Common myeloid progenitor, CD34-positive (primary cell): ENCODE measurements at places on chromosomes 6 and 20.

DNA sequence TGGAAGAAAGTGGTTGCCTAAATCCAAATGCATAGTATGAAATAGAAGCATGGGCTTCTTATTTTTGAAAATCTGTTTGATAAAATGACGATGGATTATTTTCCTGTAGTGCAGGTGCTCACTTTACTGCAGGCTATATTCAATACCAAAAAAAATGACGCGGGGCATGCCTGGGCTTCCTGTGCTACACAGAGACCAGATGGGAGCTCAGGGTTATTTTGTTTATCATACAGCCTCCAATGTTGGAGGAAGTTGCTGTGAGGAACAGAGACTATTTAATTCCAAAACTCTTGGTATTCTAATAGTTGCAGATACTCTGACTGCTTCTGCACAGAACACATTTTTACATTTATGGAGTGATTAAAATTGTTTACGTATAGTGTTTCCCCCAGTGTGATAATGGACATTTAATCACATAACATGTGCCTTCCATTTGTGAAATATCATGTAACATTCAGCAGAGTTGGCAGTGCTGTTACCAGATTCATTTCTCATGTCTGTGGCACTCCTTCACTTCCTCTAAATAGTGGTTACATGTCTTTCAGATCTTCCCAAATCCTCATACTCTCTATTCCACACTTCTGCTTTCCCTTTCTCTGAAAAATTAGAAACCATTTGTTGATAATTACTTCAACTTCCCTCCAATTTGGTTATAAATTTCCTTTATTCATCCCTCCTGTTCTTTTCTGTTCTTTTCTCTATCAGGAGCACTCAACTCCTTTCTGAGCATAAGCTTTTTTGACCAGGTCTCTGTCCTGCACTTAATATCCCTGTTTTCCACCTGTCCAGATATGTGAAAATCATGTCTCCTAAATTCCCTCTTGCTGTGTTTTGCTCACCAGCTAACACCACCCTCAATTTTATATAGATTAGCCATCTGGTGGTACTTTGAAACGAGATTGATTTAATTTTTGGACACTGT is 121.6 kb downstream of the ADGRB3 start:
- H3K27ac ChIP-seq: no peak overlapping the region
- no peak overlapping the region for H3K4me3 ChIP-seq
- H3K27me3 ChIP-seq: no peaks in the 10 kb centered on the region

- no peak overlapping the region for H3K27ac ChIP-seq
- H3K4me1 ChIP-seq: peaks cover 4% of the 10 kb centered on the region
- peak; percentile 26 for DNase-seq
- no peaks in the 10 kb centered on the region for H3K36me3 ChIP-seq
- H3K27me3 ChIP-seq: no peaks in the 10 kb centered on the region
Observed at GRCh38 chr6:106194949-106195921, 109.1 kb downstream of the PRDM1 start.

- peaks cover 2% of the 10 kb centered on the region for H3K27me3 ChIP-seq
- H3K36me3 ChIP-seq: no peaks in the 10 kb centered on the region
- H3K27ac ChIP-seq: no peak overlapping the region
- H3K4me3 ChIP-seq: no peak overlapping the region
- H3K4me1 ChIP-seq: no peaks in the 10 kb centered on the region
- no peak for DNase-seq
Observed at GRCh38 chr6:29355603-29356002, 13.1 kb downstream of the OR5V1 start.

DNA sequence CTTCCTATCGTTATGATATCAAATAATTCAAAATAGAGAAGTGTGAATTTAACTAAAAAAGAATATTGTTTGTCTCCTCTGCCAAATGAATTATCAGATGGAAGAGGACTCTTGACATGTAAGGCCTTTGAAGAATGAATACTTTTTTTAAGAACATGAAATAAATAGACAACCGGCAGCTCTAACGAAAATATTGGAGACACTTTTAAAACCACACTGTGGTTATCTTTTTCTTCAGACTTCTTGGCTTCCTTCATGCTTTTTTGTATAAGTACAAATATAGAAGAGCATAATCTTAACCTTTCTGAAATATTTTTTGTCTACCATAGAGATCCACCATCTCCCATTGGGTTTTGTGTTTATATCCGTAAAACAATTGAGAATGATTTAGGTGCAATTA is 115.2 kb upstream of the SCGN start:
- H3K36me3 ChIP-seq: peaks cover 2% of the 10 kb centered on the region
- no peak overlapping the region for H3K4me3 ChIP-seq
- no peak for DNase-seq
- H3K4me1 ChIP-seq: peaks cover 32% of the 10 kb centered on the region
- H3K27me3 ChIP-seq: no peaks in the 10 kb centered on the region
- H3K27ac ChIP-seq: no peak overlapping the region

DNA sequence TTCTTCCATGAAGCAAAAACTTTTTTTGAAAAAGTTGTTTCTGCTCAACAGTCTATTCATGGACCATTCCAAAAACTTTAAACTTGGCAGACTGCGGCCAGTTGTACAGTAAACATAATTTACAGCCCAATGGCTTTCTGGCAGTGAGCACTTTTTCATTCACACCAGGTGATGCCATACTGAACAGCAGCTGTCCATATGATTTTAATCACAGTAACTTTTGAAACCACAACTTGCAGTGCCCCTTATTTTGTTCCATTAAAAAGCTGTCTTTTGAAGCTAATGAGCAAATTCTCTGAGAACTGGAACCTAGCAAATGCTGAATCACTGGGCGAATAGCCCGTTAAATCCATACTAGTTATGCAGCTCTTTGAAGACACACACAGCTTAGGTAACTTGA is 576.6 kb downstream of the PTPRT start:
- no peak overlapping the region for H3K27ac ChIP-seq
- H3K36me3 ChIP-seq: no peaks in the 10 kb centered on the region
- H3K4me1 ChIP-seq: no peaks in the 10 kb centered on the region
- H3K4me3 ChIP-seq: no peak overlapping the region

DNA sequence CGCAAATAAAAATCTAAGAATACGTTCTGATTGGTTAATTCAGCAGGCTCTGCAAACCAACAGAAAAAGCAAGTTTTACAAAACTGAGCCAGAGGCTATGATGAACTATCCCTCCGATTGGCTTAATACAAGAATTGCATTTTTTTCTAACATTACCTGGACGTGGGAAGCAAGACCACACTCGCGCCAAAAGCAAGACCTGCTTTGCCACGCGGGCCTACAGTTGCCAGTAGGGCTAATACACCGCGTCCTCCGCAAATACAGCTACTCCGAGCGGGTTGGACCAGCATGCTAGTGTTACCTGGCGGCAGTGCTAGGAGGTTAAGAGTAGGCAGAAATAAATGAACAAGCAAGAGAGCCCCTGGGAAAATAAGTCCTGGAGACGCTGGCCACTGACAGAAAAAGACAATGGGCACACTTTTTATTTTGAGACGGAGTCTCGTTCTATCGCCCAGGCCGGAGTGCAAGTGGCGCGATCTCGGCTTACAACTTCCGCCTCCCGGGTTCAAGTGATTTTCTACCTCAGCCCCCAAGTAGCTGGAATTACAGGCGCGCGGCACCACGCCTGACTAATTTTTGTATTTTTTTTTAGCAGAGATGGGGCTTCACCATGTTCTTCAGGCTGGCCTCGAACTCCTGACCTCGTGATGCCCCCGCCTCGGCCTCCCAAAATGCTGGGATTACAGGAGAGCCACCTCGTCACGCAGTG is 131.9 kb upstream of the BTN3A2 start:
- H3K27me3 ChIP-seq: no peaks in the 10 kb centered on the region
- H3K4me3 ChIP-seq: peak overlapping the region; percentile 77
- H3K27ac ChIP-seq: peak overlapping the region; percentile 91
- peaks cover 28% of the 10 kb centered on the region for H3K4me1 ChIP-seq

DNA sequence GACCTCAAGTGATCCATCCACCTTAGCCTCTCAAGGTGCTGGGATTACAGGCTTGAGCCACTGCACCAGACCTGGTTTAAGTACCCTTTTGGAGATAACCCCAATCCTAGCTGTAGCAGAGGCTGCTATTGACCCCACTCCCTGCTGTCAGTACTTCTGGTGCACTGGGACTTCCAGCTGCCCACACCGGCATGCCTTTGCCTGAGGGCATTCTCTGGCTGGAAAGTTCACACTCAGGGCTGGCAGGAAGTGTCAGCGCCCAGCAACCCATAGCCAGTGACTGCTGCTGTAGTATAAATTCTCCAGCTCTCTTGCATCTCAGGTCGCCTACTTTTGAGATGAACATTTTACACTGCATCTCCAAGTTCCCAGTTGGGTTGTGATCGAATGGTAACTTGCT is 75.3 kb downstream of the UTRN start:
- no peaks in the 10 kb centered on the region for H3K36me3 ChIP-seq
- no peaks in the 10 kb centered on the region for H3K27me3 ChIP-seq
- no peak overlapping the region for H3K27ac ChIP-seq
- H3K4me3 ChIP-seq: no peak overlapping the region
- H3K4me1 ChIP-seq: no peaks in the 10 kb centered on the region

DNA sequence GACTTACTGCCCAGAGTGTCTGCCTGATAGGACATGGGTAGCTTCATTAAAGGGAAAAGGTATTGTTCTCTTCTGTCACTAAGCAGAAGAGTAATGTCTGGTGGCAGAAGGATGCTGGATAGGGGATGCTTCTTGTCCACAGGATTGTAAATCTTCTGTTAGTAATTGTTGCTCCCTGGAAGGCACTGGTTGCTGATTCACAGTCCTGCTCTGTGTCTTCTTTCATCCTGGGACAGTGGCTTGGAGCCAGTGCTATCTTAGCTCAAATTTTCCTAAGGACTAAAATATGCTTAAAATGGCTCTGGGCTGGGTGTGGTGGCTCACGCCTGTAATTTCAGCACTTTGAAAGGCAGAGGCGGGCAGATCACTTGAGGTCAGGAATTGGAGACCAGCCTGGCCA is 48.0 kb downstream of the SYTL3 start:
- no peaks in the 10 kb centered on the region for H3K4me1 ChIP-seq
- no peak for DNase-seq
- no peaks in the 10 kb centered on the region for H3K36me3 ChIP-seq
- H3K27ac ChIP-seq: no peak overlapping the region
- H3K4me3 ChIP-seq: no peak overlapping the region

GRCh38 chr6:51025082-51025777 is 206.6 kb downstream of the TFAP2B start:
- H3K4me3 ChIP-seq: no peak overlapping the region
- no peaks in the 10 kb centered on the region for H3K27me3 ChIP-seq
- no peak for DNase-seq

GRCh38 chr6:158459726-158460125 is 100.2 kb upstream of the TMEM181 start:
- H3K4me1 ChIP-seq: no peaks in the 10 kb centered on the region
- no peak overlapping the region for H3K27ac ChIP-seq
- H3K4me3 ChIP-seq: no peak overlapping the region
- H3K27me3 ChIP-seq: no peaks in the 10 kb centered on the region

DNA sequence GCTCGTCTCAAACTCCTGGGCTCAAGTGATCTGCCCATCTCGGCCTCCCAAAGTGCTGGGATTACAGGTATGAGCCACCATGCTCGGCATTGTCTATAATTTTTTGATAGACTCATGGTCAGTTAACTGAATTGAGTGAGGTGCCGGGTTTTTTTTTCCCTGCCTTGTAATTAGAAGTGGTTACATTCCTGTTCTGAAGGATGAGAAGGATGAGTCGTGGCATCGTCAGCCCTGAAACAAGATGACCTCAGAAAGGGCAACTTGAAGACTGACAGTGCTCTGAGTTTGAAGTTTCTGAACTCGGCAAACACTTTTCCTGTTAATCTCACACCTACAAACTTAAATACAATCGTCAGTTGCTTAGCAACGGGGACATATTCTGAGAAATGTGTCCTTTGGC is 158.7 kb upstream of the PDE10A start:
- H3K4me3 ChIP-seq: no peak overlapping the region
- no peak overlapping the region for H3K27ac ChIP-seq
- H3K27me3 ChIP-seq: peaks cover 34% of the 10 kb centered on the region
- H3K4me1 ChIP-seq: no peaks in the 10 kb centered on the region
- DNase-seq: no peak
